ENCODE measurements at places on chromosomes 5 and 9.

DNA sequence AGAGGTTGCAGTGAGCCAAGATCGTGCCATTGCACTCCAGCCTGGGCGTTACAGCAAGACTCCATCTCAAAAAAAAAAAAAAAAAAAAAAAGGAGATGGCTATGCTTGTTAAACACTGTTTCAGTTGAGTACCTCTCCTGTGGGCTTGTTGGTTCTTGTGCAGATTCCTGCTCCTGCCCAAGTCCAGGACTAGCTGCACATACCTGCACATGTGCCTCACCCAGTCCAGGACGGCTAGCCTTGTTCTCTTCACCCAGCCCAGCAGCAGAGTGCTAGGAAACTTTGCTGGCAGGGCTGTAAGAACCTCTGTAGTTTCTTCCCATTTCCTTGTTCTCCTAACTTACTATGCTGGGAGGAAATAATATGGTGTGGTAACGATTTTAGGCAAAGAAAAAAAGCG is 234.1 kb upstream of the DMRT1 start:
- DNase-seq = no peak

- DNase-seq = no peak
Measured at GRCh38 chr5:139763930-139764791, 31.4 kb upstream of the PSD2 start.

DNA sequence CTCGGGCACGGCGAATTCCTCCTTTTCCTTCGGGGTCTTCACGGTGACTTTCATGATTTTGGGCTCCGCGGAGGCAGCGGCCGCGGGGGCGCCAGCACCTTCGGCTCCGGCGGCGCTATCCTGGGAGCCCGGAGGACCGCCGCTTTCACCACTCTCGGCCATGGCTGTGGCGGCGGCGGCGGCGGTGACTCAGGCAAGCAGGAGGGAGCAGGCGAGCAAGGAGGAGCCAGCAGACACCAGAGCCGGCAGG is 315 bp downstream of the UBQLN1 start:
- DNase-seq = no peak

DNA sequence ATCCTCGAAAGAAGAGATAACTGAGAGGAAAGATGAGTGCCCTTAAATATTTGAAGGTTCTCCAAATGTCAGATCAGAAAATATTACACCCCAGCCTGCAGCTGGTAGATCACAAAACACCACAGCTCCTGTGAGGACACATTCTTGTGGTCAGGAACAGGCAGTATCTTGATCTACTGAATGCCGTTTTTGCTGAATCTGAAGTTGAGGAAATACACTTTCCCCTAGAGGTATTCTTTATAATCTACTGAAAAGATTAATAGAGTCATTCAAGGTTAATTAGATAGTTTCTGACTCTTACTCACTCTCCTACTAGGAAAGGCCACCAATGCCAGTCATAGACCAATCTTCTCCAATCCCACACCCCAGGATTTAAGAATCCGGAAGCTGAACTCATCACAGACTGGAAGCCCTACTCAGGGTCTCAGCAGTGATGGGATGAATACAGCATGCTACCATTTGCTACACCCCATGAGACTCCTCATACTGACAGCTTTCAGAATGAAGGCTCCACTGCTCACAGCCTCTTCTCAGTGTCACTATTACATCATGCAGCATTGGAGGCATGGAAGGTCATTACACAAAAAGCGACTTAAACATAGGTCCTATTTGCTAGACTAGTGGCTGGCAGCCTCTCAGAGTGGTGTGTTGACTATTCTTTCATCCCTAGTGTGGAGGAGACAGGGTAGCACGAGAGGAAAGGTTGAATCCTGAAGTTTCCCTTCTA is 143.9 kb upstream of the SLC1A3 start:
- no peak for DNase-seq

DNA sequence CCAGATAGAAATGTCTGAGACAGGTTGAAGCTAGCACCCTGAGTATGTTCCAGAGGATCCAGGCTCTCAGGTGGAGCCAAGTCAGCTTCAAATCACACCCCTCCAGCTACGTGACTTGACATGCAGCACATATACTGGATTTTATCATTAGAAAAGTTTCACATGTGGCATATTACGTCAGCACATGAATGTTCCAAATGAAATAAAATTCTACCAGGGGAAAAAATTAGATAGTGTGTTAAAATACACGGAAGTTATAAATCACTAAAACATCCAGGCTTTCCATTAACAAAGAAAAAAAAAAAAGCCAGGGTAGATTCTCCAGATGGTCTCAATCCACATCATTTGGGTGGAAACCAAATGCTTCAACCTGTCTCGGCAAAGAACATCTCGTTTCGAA is 251.6 kb downstream of the MPDZ start:
- no peak for DNase-seq

DNA sequence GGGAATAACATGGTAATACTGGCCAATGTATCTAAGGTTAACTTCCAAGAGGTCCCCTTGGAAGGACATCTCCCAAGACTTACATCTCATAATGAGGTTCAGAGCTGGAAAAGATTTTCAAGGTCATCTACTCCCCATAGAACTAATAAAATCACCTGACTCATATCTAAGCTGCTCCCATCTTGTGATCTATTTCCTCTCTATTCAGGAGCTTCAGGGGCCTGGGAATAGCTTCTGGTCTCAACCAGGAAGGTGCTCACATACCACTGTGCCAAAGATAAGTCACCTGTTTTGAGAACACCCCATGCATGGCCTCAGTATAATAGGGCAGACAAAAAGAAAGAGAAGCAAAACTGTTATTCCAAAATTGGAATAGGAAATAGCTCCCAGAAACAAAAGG is 74.2 kb downstream of the OXCT1 start:
- DNase-seq = no peak

- DNase-seq = no peak
Measured at GRCh38 chr5:106610041-106610440, 1060.7 kb downstream of the EFNA5 start.

DNA sequence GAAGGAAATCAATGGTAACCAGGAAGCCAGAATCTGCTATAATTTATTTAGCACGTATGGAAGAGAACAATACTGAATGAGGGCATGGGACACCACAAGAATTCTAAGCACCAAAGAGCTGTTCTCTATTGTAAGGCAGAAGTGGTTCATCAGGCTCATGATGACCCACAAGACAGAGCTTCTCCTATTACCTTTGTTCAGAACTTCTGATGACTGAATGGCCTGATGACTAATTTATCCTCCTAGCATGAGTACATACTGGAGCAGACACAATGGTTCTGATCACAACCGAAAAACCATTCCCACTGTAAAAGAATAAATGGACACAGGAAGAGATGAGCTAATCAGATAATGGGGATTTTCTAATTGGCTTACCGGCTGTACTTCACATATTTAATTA is 329.8 kb upstream of the PDE4D start:
- DNase-seq = no peak

DNA sequence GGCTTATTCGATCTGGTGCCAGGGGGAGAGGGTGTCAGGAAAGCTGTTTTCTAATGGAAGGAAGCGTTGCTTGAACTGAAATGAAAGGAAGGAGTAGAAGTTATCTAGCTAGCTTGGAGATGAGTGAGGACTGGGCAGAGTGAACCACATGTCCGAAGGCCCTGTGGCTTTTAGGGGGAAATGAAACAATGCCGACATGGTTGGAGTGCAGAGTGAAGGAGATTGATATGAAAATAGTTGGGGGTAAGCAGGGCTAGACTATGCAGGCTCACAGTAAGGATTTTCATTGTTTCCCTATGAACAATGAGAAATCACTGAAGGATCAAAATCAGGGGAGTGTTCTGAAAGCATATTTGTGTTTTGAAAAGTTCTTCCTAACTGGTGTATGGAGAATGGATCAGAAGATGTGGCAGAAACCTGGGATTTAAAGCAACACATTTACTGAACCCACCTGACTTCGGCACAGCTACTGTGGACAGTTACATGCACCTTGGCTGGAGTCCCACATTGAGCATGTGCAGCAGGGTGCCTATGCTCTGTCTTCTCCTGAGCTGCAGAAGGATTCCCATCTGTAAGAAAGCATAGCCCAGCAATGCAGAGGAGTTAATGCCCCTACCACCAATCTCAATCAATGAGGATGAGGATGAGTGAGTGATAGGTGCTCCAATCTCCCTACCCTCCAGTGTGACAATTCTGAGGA is 144.4 kb upstream of the TBCA start:
- no peak for DNase-seq

GRCh38 chr9:79955300-79955699 is 383.5 kb downstream of the TLE4 start:
- DNase-seq = no peak

- no peak for DNase-seq
Measured at GRCh38 chr9:15306068-15306756, 804 bp downstream of the TTC39B start.

DNA sequence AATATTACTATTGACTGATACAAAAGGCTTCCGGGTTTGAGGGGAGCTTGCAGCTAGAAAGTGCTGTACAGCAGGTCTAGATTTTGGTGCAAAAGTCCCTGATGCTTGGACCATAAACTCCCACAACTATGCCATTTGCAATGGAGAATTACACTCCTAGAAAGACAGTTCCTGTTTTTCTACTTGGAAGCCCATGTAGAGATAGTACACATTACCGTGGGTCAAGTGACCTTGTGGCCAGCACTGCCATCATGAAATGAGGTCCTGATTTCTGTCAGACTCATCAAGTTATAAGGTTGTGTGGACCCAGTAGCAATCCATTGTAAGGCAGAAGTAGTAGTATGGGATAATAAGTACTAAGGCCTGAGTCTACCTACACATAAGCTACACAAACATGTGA is 42.8 kb upstream of the TNFSF8 start:
- DNase-seq = no peak

DNA sequence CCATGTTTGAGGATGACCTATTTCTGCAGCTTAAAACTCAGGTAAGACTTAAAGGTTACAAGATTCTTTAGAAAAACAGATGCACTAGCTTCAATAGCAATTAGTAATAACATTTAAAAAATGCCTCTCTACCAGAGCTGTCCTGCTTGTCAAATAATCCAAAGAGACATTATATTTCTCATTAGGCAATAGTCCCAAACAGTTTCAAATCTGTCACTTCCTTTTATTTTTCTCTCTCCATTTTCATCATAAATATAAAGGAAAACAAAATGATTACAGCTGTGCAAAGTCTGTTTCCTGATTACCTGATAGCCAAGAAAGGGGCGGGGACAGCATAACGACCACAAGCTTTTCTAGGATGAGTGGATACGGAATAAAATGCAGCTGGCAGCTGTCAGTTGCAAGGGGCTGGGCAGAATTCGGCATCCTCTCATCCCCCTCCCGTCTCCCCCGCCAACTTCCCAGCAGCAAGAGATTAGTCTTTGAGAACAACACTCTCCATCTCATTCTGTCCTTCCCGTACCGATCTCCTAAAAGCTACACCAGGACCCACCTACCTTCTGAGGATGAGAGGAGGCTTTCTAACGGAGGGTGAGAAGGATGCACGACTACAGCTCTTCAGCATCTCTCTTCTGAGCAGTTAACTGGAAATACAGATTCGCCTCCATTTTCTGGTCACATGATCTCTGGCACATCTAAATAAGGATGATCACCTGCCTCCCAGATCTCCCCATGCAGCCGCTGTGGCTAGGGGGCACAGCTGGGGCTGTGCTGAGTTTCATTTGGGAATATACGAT is 72.5 kb upstream of the PCA3 start:
- no peak for DNase-seq

- DNase-seq = no peak
Measured at GRCh38 chr5:176692326-176692725, 45.0 kb downstream of the TSPAN17 start.

DNA sequence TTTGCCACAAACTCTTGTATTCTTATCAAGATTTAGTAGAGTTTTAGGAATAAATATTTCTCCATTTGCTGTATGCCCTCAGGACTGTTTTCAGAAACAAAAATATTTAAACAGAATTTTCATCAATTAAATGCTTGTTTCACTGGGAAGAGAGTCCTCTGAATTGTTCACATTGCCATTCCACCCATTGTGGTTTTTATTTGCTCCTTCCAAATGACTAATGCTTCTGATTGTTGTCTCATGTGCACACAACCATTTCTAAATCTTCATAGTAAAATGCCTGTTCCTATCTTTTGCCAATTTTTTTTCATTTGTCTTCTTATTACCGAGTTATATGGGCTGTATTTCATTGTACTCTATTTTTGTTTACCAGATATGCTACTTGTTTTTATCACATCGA is 10.6 kb downstream of the MARCOL start:
- DNase-seq = no peak

DNA sequence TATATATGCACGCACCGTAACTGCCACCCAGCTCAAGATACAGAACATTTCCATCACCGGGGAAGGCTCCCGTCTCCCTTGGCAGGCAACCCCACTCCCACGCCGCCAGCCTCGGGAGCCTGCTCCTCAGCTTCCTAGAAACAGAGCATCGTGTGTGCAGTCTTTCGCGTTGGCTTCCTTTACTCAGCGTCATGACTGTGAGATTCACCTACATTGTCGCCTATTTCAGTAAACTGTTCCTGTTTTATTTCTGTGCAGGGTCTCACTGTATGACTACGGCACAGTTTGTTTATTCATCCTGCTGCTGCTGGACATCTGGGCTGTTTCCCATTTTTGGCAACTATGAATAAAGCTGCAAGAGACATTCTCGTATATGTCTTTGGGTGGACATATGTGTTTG is 90.7 kb downstream of the STK10 start:
- no peak for DNase-seq

DNA sequence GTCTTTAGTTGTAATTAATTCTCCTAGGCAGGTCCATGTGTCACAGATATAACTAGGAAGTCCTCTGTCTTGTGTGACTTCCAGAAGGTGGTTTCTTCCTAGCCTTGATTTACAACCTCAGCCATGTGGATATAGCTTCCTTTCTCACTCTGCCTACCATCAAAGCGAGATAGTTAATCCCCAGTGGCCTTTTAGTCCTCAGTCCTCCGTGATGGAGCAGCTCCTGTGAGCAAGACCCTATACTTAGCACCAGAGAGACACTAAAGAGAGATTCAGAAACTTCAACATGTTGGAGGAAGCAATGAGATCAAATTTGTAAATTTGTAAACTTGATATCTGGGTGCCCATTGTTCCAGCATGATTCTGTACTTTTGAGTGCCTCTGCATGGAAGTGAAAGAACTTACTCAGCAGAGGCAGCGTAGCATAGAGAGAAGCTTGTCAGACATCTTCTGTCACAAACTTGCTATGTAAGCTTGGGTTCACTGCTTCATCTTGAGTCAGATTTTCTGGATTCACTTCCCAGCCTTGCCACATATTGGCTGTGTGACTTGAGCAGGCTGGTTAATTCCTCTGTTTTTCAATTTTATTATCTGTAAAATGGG is 170.2 kb upstream of the NR3C1 start:
- DNase-seq = no peak

DNA sequence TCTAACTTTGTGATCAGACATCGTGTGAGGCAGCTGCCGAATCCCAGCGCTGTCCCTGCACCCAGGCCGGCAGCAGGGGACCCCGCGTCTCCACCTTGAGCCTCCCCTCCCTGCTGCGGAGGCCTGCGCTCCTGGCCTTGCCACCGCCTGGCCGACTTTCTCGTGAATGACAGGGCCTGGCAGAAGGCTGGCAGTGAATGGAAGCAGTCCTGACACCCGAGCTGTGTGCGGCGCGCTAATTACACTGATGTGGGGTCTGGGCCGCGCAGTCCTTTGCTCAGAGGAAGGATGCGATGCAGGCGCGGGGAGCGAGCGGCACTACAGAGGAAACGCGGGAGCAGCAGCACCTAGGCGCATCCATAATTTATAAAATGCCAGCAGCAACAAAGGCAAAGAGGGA is 40.3 kb downstream of the POU4F3 start:
- DNase-seq = no peak

- DNase-seq = no peak
Measured at GRCh38 chr9:36025746-36026145, 11.0 kb upstream of the RECK start.

Measured in CD4-positive, alpha-beta T cell (primary cell).